ENCODE measurements at places on chromosomes 13 and 19. TPM values are rescaled to one million over a fixed set of nuclear protein-coding genes. Genes with fewer than 3 reads are reported as not detected.

GRCh38 chr13:114118086-114118485, 14.3 kb downstream of the RASA3 start:
- no peak for DNase-seq

DNA sequence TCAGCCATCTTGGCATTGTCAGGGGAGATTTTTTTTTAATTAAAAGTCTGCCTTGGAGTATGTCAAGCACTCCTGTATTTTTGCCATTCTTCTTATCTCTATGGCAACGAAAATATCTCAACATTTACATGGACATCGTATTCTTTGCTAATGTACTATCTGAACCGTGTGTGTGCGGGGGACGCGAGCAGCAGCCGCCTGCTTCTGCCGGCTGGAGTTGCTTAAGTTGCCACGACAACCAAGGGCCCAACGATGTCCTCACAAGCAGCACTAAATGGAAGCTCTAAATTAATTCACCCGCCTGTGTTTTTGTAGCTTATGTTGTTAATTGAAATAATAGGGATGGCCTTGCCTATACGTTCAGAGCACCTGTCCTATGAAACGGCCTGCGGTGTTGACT, 309.5 kb downstream of the TEX29 start:
- no peak for DNase-seq

- no peak for DNase-seq
Observed at GRCh38 chr19:42635233-42635539, 40.5 kb upstream of the CEACAM8 start.

DNA sequence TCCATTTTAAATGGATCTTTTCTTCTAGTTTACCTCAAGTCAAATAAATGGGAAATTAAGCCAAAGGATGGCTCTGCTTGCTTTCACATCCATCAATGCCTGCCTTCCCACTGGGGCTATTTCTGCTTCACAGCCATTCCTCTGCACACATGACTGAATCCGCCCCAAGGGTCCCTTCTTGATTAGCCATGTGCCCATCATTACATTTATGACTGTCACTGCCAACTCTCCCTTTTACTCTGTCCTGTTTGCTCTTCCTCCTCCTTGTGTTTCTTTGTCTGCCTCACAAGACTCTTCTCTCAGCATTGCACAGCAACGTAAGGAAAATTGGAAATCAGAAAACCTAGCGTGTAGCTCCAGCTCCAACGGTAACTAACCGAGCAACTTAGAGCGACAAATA, 410.2 kb downstream of the TBC1D4 start:
- no peak for DNase-seq

DNA sequence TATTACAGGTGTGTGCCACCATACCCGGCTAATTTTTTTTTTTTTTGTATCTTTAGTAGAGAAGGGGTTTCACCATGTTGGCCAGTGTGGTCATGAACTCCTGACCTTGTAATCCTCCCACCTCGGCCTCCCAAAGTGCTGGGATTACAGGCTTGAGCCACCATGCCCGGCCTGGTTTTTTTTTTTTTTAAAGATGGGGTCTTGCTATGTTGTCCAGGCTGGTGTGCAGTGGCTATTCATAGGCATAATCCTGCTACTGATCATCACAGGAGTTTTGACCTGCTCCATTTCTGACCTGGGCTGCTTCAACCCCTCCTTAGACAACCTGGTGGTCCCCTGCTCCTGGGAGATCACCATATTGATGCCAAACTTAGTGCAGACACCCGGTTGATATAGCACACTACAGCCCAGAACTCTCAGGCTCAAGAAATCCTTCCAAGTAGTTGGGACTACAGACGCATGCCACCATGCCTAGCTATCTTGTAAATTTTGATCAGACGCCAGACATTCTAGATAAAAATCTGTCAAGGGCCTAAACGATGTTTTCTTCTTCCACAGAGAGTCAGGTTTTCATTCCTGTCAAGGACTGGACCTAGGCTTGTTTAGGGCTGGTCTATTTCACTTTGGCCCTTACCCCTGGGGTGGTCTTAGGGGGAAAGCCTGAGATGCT, 9.5 kb downstream of the PLAUR start:
- no peak for DNase-seq

DNA sequence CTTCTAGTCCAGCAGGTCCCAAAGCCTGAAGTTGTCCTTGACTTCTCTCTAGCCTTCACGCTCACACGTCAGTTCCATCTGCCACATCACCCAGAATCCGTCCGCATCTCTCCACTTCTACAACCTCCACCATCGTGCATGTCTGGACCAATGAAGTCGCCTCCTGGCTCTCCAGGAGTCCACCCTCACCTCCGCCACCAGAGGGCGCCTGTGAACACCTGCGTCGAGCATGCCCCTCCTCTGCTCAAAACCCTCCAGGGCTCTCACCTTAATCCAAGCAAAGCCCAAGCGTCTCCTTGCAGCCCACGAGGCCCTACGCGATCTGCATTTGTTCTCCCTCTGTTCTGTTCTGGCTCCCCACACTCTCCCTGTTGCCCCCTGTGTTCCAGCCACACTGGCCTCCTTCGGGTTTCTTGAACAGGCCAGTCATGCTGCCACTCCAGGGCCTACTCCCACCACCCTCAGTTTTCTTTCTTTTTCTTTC, 3.7 kb downstream of the USHBP1 start:
- DNase-seq = no peak

- DNase-seq = no peak
Observed at GRCh38 chr13:110648146-110648819, 32.9 kb downstream of the NAXD start.

GRCh38 chr13:111492341-111492950, 172.0 kb downstream of the TEX29 start:
- DNase-seq = no peak

- no peak for DNase-seq
Observed at GRCh38 chr19:1074544-1075283, 7.7 kb downstream of the ARHGAP45 start.

DNA sequence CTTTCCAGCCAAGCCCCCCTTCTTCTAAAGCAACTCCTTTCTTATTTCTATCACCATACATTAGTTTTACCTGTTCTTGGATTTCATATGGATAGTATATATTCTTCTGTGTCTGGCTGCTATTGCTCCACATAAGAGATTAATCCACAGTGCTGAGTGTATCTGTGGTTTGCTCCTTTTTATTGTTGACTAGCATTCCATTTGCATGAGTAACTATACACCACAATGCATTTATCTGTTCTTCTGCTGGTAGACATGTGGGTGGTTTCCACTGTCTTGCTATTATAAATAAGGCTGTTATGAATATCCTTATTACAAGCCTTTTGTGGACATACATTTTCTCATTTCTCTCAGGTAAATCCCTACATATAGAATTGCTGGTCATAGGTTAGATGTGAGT, 138.2 kb downstream of the SLC7A1 start:
- no peak for DNase-seq

DNA sequence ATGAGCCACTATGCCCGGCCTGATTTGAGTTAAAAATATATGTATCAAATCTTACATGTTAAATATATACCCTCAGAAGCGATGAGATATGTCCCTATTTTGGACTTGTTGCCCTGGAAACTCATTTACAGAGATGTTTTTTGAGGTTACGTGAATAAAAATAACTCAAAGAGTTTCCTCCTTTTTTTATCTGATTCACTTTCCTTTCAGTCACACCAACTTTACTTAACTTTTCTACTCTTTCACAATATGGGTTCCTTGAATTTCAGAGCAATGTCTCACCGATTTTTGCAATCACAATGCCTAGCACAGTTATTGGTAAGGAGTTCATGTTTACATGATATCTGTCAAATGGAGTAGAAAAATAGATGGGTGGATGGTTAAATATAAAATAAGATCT, 2.3 kb downstream of the OR7C2 start:
- no peak for DNase-seq

GRCh38 chr19:44660081-44660480, 11.2 kb upstream of the CEACAM19 start:
- DNase-seq = no peak

DNA sequence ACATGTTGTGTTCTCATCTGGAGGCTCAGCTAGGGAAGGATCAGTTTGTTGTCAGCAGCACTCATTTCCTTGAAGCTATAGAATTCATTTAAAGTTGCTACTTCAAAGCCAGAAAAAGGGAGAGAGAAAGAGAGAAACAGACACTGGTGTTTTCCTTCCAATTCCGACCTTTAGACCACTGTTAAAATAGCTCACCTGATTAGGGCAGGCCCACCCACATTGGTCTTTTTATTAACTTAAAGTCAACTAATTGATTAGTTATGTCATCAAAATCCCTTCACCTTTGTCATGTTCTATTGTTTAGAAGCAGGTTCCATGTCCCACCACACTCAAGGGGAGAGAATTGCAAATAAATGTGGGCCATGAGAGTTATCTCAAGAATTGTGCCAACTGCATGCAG, 560.2 kb downstream of the PCDH17 start:
- DNase-seq = no peak

GRCh38 chr19:1446713-1447481, 3.0 kb upstream of the APC2 start:
- no peak for DNase-seq

DNA sequence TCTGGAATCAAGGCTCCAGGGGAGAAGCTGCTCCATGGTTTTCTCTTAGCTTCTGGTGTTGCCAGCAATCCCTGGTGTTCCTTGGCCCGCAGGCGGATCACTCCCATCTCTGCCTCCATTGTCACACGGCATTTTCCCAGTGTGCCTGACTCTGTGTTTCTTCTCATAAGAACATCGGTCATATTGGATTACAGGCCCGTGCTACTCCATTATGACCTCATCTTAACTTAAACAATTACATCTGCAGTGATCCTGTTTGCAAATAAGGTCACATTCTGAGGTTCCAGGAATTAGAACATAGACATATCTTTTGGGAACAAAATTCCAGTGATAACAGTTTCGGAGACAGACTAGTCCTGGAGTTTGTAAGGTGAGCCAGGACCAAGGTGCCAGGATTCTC, 23.5 kb upstream of the ALOX5AP start:
- DNase-seq = no peak

DNA sequence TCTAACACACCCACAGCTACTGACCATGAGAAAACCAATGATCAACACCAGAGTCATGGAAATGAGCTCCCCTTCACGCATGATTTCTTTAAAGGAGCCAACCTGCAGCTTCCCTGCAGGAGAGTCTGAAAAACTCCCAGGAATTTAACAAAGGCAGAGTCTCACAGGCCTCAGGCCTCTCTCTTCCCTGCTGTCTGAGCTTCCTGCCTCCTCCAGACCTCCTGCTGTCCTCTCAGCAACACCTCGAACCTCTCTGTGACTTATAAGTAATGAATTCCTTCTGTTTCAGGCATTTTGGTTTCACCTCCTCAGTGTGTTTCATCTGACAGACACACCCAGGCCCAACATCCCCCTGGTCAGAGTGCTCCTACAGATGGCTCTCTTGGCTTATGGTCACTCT, 1044.4 kb downstream of the UQCRFS1 start:
- no peak for DNase-seq

GRCh38 chr13:48078251-48078656, 16.6 kb downstream of the MED4 start:
- no peak for DNase-seq

GRCh38 chr13:100478107-100478809, 110.3 kb downstream of the GGACT start:
- DNase-seq = no peak

DNA sequence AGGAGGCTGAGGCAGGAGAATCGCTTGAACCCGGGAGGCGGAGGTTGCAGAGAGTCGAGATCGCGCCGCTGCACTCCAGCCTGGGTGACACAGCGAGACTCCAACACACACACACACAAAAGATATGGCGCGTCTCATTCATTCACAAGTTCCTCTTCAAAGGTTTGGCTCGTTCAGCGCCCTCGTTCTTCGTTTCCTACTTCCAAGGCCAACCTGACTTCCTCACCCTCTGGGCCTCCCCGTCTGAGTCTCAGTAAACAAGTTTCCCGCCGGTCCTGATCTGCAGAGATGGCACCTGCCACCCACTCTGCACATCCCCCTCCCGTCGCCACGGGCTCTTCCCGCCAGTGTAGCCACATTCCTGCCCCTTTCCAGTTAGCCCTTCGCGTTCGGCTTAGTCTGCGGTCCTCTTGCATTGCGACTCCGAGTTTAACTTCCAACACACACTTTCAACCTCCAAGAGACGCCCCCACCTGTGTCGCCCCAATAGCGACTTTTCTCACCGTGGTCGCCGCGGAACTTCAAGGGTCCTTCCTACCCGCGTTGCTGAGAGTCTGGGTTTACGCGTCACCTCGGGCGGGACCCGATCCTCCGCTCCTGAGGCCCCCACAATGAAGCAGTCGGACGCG, 1.3 kb upstream of the BSG start:
- DNase-seq = no peak

DNA sequence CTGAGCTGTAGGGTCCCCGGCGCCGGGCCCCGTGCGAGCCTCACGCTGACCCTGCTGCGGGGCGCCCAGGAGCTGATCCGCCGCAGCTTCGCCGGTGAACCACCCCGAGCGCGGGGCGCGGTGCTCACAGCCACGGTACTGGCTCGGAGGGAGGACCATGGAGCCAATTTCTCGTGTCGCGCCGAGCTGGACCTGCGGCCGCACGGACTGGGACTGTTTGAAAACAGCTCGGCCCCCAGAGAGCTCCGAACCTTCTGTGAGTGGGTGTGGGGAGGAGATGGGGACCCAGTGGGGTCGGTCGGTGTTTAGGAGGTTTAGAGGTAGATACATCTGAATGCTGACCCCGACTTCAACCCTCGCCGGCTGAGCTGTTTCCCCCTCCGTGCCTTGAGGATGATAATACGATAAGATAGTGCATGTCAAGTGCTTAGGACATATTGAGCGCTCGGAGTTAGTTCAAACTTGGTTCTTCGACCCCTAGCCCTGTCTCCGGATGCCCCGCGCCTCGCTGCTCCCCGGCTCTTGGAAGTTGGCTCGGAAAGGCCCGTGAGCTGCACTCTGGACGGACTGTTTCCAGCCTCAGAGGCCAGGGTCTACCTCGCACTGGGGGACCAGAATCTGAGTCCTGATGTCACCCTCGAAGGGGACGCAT, 1.9 kb downstream of the ICAM5 start:
- no peak for DNase-seq

GRCh38 chr13:108777421-108778420, 148.3 kb downstream of the MYO16 start:
- DNase-seq = no peak

GRCh38 chr13:48790199-48790598, 136.5 kb downstream of the CYSLTR2 start:
- no peak for DNase-seq

Gene CADM4
- 13.3 TPM for polyA plus RNA-seq

Gene GPR12
- polyA plus RNA-seq = not detected

Gene WDR87
- not detected for polyA plus RNA-seq

Gene SIGLECL1
- not detected for polyA plus RNA-seq

Gene C2CD4C
- polyA plus RNA-seq = 0.77 TPM

Gene ELSPBP1
- not detected for polyA plus RNA-seq

Gene ZNF540
- polyA plus RNA-seq = 6.2 TPM

Gene SNRPD2
- 340 TPM for polyA plus RNA-seq

Gene LRP3
- 40.0 TPM for polyA plus RNA-seq

Gene KCTD15
- polyA plus RNA-seq = 78.0 TPM

Gene MAB21L1
- polyA plus RNA-seq = 1.3 TPM

Gene ZNF865
- 13.7 TPM for polyA plus RNA-seq

Gene PPP6R1
- polyA plus RNA-seq = 43.1 TPM

Gene COL4A1
- 334 TPM for polyA plus RNA-seq

Gene TUBA3C
- polyA plus RNA-seq = not detected

Gene FBN3
- not detected for polyA plus RNA-seq

Gene GNG8
- not detected for polyA plus RNA-seq

Gene PROZ
- not detected for polyA plus RNA-seq

Gene IRS2
- 11.3 TPM for polyA plus RNA-seq

All from urinary bladder (tissue), 4 donors.